ENCODE measurements at places on chromosomes 2 and 18.

- no peak for DNase-seq
Measured at GRCh38 chr2:167733747-167734146, 513.6 kb downstream of the STK39 start.

GRCh38 chr2:13091455-13091854 lies 374.7 kb downstream of the TRIB2 start:
- no peak for DNase-seq

DNA sequence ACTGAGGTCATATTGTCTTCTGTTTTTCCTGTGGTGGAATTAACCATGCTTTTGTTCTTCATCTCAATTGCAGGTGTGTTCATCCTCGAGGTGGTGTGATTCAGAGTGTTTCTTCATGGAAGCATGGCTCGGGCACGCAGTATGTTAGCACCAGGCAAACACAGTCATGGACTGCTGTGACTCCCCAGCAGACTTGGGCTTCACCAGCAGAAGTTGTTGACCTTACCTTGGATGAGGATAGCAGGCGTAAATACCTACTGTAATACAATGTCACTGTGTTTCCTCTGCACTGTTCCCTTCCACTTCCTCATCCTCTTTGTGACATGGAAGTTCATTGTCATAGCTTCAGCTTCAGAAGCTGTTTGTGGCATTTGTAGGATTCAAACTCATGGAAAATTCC lies 158.7 kb downstream of the HAUS1 start:
- DNase-seq = no peak

DNA sequence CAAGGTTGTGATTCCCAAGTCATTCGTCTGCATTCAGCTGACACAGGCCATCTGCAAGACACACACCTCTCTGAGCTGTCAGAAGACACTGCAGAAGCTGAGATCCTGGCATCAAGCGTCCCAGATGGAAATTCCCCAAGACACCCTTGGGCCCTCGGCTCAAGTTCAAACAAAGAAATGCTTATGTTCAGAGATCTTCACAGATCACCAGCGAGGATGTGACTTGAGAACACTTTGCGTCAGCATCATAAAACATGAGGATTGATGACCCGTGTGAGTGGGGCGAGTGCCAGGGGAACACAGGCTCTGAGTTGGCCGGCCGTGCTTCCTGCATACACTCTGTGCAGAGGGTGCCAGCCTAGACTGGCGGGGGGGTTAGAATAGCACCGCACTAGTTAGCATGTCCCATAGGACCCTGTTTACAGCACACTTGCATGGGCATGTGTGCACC lies 36.8 kb downstream of the KCNIP3 start:
- no peak for DNase-seq

DNA sequence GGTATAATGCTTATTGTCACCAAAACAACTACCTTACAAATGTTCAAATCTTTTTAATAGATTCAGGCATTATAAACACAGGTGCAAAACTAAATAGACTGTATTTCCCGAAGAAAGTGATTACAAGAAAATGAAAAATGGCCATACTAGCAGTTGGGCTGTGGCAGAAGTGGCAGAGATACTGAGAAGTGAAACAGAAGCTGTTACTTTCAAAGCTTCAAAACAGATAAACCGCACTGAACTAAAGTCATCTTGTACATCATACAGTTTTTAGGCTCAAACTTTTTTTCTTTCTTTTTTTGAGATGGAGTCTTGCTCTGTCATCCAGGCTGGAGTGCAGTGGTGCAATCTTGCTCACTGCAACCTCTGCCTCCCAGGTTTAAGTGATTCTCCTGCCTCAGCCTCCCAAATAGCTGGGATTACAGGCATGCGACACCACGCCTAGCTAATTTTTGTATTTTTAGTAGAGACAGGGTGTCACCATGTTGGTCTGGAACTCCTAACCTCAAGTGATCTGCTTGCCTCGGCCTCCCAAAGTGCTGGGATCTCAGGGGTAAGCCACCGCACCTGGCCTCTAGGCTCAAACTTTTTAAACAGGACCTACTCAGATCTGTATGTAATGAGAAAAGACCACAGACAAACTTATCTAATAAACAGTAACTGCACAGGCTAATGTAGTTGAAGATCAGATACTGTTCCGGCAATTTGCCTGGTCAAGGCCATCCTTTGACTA lies 77.9 kb upstream of the SATB2 start:
- DNase-seq = no peak

Measured in NCI-H1105 treated with DMSO at 0.1 percent for 48 hours (cell line).